ENCODE measurements at places on chromosomes 1 and 21.

DNA sequence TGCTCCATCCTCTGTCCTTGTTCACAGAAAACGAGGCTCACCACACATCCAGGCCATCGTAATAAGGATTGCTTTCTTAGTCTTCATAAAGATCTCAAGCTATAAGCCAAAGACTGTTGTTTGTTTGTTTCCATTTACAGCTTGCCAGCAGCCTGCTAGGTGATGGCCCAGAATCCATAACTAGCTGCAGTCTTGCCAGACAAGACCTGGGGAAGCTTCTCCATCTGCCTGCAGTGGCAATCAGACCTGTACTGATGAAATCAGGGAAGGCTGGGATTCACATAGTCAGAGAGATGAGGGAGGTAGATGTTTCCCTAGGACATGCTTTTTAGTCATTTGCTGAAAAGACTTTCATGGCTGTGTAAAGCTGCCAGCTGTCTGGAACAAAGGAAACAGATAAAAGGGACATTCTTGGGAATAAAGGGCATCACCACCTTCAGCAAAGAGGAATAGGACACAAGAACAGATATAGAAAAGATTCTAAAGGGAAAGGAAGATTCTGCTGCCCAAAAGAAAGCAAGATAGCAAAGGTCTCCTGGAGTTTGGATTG lies 51.0 kb downstream of the MT1HL1 start:
- DNase-seq = no peak

DNA sequence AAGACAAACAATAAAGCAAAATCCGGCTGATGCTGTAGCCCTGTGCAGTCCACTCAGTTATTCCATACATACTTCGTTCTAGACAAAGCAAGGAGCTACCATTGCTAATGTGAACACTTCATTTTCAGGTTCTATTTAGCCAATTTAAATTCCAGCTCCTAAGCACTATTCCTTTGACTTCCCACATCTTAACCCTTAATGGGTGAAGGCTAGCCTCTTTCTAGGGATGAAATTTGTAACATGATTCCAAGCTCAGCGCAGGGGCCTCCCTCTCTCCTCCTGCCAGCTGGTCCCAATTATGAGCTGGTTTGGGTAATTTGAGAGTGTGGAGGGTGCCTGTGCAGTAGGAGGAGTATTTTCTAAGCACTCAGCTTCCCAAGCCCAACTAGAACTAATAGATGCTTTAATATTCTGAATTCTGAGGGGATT lies 53.9 kb upstream of the PTGFRN start:
- no peak for DNase-seq

DNA sequence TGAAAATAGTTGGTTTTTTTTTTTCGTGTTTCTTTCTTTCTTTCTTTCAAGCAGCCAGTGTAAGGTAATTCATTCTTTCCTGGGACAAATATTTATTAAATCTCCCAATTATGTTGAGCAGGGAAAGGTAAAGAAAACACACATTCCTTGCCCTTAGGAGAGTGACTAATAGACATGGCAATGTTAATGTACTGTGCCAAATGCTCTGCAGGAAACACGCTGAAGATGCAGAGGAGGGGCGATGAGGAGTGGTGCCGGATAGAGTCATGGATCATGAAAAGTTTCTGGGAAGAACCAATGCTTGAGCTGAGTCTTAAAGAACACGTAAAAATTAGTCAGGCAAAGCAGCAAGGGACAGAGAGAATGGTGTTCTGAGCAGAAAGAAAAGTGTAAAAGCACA lies 199.2 kb downstream of the DNM3 start:
- no peak for DNase-seq

DNA sequence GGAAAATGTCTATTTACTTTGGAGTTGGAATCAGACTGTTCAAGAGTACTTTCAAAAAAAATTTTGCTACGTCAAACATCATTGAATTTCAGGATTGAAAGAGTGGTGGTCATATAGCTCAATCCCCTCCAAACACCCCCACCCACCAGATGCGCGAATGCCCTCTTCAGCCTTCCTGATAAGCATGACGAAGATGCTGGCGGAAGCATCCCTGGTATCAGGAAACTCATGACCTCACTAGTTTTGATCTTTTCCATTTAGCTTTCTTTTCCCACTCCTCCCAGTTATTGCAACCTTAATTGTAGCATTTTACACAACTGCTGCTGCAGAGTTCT lies 104.4 kb downstream of the LEPR start:
- DNase-seq = no peak

DNA sequence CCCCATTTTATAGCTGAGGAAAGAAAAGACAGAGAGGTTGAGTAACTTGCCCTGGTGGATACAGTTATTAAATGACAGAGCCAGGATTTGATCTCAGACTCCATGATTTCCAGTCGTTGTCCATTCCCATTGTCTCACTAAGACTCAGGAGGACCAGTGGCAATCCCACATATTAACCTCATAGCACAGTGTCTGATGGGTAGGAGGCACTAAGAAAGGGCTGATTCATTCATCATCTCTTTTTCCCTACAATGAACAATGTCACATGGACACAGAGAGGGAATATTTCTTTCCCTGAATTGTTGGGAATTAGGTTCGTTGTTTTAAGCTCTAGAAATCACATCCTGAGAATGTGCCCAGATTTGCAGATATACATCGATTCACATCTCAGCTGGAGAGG lies 99.9 kb downstream of the PBX1 start:
- no peak for DNase-seq
